ENCODE measurements at places on chromosomes 7 and 10. TPM values are rescaled to one million over a fixed set of nuclear protein-coding genes. Genes with fewer than 3 reads are reported as not detected.
A peak's percentile ranks its signal among the peaks of the same experiment; 100 is the strongest.

DNA sequence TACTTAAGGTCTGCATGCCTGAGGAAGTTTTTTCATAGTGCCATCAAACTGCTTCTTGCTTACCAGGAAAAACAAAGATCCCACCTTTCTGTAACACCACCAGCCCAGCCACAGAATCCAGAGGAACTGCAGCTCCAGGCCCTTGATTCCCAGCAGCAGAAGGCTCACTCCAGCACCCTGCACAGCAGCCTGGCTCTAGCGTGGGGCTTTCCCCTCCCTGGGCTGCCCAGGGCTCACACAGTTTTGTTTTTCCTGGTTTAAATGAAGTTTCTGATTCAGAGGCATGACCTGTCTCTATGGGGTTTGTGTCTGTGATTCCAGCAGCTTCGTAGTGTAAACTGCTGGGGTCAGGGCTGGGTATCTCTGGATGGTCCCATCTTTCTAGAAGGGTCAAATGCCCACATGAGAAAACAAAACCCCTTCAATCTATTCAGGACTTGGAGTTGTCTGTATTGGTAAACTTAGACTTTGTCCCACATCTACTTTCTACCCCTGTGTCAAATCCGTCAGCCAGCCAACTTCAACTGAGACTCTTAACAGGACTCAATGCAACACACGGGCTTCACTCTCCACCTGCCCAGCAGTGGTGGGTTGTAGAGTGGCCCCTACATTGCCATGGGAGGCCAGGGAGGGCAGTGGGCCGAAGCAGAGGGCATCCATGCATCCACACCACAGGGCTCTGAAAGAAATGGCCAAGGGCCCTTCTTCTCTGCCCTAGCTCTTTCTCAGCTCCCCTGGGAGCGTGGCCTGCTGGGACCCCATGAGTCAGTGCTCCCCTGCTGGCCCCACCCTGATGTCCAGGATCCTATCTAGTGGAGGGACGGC lies 73.6 kb downstream of the ATXN7L1 start:
- no peak for DNase-seq

- no peak for DNase-seq
Measured at GRCh38 chr7:9226500-9226899, 793.1 kb downstream of the NXPH1 start.

DNA sequence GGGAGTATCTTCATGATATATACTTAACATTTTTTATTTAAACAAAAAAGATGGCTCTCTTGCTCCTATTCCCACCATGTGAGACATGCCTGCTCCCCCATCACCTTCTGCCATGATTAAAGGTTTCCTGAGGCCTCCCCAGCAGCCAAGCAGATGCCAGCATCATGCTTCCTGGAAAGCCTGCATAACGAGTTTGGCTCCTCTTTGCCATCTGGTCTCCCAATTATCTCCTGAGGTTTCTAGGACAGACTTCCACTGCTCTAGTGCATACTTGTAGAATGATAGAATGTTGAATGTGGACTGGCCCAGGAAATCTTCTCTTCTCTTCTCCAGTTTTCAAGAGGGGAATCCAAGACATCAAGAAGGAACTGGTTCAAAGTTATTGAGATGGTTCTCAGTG lies 45.9 kb upstream of the ELAPOR2 start:
- DNase-seq = no peak

DNA sequence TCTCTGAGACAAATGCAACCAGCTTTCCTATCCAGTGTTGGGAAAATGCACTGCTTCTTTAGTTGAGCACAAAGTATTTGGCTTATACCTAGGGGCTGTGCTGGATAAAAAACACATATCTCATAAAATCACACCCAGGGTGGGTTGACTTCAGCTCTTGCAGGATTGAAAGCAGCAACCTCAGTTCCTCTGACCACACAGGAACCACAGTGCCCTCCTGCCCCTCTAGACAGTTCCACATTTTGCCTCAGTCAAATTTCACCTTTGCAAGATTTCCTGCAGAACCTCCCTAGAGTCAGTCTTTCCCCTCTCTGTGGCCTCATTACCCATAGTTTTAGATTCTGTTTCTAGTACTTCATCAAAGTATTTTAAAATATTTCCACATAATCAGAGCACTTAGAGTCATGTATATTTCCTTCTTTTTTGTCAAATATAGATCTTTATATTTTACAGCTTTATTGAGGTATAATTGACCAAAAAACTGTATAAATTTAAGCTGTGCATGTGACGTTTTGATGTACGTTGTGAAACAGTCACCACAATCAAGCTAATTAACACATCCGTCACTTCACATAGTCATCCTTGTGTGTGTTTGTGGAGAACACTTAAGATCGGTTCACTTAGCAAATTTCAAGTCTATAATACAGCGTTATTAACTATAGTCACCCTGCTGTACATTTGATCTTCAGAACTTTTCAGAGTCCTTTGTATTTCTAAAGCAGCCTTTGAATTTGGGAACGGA lies 37.0 kb upstream of the EGR2 start:
- no peak for DNase-seq

- no peak for DNase-seq
Measured at GRCh38 chr10:60186315-60187071, 203.2 kb downstream of the ANK3 start.

DNA sequence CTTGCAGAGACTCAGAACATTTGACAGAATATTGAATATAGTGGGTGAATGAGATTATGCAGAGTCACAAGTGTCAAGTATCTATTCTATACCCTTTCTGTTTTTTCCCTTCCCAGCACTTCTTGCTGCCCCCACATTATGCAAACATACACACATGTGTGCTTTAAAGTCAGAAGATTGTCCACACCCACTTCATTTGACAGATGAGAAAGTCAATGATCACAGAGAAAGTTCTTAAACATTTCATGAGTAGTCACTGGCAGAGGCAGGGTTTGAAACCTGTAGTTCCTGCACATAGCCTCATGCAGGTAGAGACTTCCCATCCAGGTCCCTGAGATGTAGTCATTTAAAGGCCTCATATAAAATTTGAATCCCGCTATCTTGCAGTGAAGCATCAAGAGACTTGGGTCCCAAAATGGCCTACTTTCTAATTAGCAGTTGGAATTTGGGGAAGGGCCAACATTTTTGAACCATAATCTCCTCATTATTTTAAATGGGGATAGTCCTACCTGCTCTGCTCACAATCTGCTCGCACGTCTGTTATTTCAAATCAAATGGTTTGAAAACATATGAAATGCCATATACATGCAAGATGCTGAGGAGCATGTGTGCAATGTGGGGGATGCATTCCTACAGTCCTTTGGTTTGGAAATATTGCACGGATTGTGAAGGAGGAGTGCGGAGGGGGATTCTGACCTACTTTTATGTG lies 217.8 kb downstream of the STK31 start:
- no peak for DNase-seq

- no peak for DNase-seq
Measured at GRCh38 chr7:6182993-6183392, 89.4 kb downstream of the CYTH3 start.

- DNase-seq = no peak
Measured at GRCh38 chr7:144384071-144384470, 19.4 kb downstream of the NOBOX start.

- peak; percentile 29 for DNase-seq
Measured at GRCh38 chr7:22802426-22802825, 20.2 kb downstream of the TOMM7 start.

GRCh38 chr10:117284716-117285494 lies 44.0 kb downstream of the SLC18A2 start:
- DNase-seq = no peak

- DNase-seq = peak; percentile 56
Measured at GRCh38 chr10:48604991-48605508, at the start of gene ARHGAP22. Gene ARHGAP22 (minus strand): TSS chr10:48605073. CDS start chr10:48604796, 277 bp downstream.

DNA sequence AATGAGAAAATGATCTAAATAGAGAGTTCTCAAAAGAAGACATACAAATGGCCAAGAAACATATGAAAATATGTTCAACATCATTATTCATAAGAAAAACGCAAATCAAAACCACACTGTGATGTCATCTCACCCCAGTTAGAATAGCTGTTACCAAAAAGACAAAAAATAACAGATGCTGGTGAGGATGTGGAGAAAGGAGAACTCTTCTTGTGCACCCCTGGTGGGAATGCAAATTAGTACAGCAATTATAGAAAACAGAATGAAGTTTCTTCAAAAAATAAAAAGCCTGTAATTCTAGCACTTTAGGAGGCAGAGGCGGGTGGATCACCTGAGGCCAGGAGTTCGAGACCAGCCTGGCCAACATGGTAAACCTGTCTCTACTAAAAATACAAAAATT lies 199.3 kb downstream of the PARD3 start:
- no peak for DNase-seq

DNA sequence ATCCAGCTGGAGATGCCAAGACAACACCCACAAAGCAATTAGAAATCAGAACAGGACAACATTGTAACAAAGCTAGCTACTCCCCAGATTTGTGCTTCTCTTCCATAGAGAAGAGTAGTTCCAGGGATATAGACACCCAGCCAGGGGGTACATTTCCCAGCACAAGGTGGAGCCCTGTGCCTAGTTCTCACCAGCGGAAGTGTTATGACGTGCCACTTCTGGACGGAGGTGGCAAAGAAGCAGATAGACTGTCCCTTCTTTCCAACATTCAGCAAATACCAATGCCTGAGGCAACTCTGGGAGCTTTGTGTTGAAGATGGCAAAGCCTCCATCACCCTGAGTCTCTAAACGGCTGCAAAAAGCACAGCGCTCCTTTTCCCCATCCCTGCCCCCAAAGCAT lies 23.4 kb upstream of the GSAP start:
- DNase-seq = no peak

DNA sequence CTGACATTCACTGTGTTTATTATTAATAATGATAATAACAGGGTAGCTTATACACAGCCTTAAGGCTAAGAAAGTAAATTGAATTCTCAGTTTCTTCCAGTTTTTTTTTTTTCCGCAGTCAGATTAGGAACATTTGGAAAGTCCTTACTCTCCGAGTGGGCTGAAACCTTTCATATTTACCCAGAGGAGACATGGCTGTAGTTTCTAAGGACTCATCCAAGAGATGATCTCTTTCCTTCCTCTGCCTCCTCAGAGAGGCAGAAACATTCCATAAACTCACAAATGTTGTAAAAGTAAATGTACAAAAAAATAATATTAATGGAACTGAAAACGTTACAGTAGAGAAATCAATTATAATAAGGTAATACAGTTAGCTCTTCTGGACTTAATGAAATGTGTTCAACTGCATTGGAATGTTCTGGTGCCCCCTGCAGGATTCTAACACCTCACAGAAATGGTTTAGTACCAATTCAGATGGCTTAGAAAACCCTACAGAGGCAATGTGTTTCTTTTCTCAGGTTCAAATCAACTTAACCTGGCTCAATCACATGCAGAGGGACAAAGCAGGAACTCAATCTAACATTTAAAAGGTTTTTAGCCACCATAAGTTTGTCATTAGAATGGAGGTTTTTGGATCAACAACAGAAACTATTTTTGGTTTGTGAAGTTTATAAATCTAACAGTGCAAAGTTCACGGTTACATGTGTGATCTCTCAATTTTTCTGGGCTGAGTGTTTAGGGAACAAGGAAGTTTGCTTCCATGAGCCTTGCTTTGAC lies 71.7 kb downstream of the ICA1 start:
- DNase-seq = peak; percentile 23

DNA sequence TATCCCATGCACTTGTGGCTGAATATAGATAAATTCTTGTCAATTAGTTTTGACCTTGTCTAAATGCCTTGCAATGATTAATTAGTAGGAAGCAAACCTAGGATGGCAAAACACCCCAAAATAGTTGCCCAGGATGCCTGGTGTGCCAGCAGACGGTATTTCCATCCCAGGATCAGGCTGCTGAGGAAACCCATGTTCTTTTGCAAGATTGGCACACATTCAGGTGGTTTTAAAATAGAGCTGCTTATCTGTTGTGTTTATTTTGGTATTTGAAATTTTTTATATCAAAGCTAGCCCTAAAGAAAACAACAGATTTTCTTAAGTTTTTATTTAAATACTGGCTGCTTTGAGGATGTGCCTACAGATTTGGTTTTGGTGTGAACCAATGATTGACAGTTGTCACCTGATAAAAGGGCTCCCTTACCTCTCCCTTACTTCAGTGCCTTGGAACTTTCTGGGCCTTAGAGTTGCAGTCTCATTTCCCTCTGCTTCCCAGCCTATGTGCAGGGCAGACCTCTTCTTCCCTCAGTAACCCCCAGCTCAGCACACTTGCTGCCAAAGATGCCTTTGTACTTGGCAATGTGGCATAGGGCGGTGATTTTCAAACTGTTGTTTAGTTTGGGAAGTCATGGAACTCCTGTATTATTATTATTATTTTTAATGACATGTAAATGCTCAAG lies 54.0 kb downstream of the CCNY start:
- DNase-seq = no peak

DNA sequence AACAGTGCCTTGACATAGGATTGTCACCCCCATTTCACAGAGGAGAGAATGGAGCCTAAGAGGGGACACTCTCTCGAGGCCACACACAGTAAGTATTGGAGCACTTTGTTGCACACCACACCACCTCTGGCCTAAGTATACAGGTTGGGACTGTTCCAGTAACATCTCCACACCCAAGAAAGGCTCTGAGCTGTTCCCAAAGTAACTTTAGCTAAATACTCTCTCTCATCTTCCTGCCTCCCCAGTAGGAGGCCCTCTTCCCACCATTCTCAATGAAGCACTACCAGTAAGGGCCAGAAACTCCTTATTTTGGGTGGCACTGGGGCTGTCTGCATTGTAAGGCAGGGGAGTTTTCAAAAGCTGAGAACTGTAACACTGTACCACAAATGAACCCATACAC lies 189.5 kb downstream of the ZNF438 start:
- no peak for DNase-seq

- no peak for DNase-seq
Measured at GRCh38 chr7:153034791-153035190, 275.2 kb downstream of the ACTR3B start.

DNA sequence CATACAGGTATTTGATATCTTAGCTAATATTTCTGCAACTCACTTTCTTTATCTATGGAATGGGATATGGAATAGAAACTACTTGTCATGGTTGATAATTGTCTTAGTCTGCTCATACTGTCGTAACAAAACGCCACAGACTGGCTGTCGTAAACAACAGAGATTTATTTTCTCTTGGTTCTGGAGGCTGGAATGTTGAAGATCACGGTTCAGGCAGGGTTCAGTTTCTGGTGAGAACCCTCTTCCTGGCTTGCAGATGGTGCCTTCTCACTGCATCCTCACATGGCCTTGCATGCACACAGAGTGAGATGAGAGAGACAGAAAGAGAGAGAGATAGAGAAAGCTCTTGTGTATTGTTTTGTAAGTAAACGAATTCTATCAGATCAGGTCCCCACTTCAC lies 332.7 kb upstream of the MAGI2 start:
- no peak for DNase-seq

- no peak for DNase-seq
Measured at GRCh38 chr10:1126461-1126860, 70.3 kb downstream of the WDR37 start.

GRCh38 chr7:96310110-96310509 lies 11.8 kb downstream of the SLC25A13 start:
- no peak for DNase-seq

The SPRN gene
- total RNA-seq = 2.0 TPM

The SPACDR gene
- total RNA-seq = 1.7 TPM

The CCDC172 gene
- not detected for total RNA-seq

The TMEM196 gene
- 3.6 TPM for total RNA-seq

The FFAR4 gene
- not detected for total RNA-seq

The MSMB gene
- total RNA-seq = not detected

The BTBD16 gene
- 0.98 TPM for total RNA-seq

The GALNT17 gene
- 42.0 TPM for total RNA-seq

The TFPI2 gene
- 3.2 TPM for total RNA-seq
